ENCODE measurements at places on chromosomes 1 and 21.

GRCh38 chr1:7172804-7173203, 387.6 kb downstream of the CAMTA1 start:
- DNase-seq, result no peak

DNA sequence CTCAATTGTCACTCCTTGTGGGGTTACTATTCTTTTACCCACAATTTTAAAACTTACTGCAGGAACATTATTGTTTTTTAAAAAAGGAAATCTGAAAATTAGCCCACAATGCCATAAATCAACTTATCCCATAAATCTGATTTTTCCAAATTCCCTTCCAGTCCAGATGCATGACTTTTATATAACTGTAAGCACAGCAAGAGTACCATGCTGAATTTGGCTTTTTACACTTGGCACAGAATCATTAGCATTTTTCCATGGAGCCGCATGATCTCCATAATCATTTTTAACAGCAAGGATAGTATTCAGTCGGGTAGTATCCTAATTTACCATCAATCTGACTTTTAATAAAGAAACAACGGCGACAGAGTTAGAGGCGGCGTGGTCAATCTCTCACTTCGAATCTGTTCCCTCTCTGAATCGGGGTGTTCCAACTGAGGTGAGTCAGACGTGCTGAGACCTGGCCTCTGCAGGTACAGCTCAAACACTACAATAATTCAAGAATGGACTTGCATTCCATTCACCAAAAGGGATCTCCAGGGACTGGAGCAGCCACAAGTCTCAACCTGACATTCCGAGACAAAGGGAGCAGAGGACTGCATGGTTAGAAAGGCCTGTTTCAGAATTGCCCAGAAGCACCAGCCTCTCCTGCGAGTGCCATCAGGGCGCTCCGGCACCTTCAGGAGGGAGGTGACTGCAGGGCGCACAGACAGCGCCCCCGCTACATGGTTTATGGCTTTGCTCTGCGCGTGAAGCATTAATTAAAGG, 48.9 kb downstream of the SLC66A1 start:
- no peak for DNase-seq

GRCh38 chr21:44626673-44627143, at the start of gene KRTAP10-9:
Gene KRTAP10-9 (plus strand): TSS chr21:44627093. CDS start chr21:44627172, 79 bp downstream.
- DNase-seq, result no peak

DNA sequence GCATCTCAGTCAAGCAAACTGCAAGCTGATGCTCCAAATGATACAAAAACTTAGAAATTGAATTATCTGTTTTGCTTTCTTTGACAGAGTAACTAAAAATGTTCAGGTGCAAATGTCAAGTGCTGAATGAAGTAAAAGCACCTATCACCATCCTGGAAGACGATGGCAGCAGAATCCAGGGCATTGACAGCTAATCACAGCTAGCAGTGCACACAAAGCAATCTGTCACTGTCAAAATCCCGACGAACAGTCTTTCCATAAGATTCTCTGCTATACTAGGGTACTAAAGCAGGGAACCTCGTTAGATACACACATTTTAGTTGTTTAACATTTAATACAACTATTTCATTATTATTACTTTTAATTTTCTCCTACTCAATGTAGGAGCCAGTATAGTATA, 233.3 kb downstream of the BRINP3 start:
- no peak for DNase-seq

DNA sequence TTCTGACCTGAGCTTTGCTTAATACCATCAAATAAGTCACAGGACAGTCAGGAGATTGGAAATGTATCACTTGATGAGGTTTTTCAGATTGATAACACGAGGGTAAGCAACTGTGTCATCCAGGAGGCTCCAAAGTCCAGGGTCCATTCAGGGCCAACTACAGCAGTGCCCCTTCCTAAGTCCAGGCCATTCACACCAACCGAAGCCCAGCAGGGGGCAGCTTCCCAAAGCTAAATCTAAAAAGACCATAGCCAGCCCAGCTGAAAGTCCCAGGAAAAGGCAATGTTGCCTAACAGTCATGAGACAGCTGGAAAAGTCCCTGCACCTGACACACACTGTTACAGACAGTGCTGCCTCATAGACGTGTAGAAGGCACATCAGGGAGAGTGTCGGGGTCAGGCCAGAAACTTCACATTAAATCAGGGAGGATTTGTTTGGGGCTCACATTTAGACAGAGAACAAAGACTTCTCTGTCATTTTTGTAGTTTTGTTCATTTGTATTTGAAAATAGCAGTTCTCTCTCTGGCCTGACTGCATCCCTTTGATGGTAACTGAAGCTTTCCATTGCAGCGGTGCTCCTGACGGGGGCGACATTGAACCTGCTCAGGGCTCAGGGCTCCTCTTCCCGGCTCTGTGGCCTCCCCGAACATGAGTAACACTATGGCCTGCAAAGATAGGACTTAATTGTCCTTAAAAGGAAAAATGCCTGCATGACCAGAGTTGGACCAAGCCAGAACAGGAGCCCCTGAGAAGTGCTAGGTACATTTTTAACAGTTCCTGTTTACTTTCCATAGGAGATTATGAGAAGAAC, 200.4 kb downstream of the NRIP1 start:
- DNase-seq, result peak; percentile 83

GRCh38 chr1:209219791-209220524, 363.6 kb upstream of the CAMK1G start:
- DNase-seq, result no peak

GRCh38 chr21:45973475-45974072, 8.0 kb upstream of the COL6A1 start:
- peak; percentile 60 for DNase-seq

- DNase-seq, result no peak
These were observed 181.5 kb downstream of the DNAH14 start for GRCh38 chr1:225111000-225111399.

DNA sequence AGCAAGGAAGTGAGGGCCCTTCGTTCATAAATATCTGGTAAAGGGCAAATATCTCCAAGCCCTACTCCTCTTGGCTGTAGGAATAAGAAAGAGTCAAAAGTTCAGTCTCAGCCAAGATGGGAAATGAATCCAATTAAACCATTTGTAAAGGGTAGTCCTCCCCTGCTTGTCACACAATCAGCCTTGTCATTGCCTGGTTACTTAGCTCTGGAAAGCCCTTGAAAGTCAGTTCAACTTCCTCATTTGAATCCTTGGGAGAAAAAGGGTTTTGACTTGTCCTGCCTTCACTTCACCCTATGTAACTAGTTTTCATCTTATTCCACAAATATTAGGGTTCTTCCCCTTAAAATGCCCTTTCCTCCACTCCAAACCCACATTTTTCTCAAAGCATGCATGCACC, 100.0 kb downstream of the ELAVL4 start:
- DNase-seq, result no peak

- no peak for DNase-seq
These were observed 112.3 kb upstream of the ZRANB2 start for GRCh38 chr1:71193153-71193552.

GRCh38 chr1:185376840-185377635, 60.0 kb upstream of the IVNS1ABP start:
- no peak for DNase-seq

GRCh38 chr1:104973516-104973915, 1223.8 kb downstream of the AMY1C start:
- no peak for DNase-seq

GRCh38 chr1:15942661-15943327, 33.1 kb downstream of the ZBTB17 start:
- DNase-seq, result no peak

GRCh38 chr1:167276969-167277368, 56.3 kb downstream of the POU2F1 start:
- DNase-seq, result no peak

- no peak for DNase-seq
These were observed 1.6 kb downstream of the TNNI1 start for GRCh38 chr1:201419746-201420607.

DNA sequence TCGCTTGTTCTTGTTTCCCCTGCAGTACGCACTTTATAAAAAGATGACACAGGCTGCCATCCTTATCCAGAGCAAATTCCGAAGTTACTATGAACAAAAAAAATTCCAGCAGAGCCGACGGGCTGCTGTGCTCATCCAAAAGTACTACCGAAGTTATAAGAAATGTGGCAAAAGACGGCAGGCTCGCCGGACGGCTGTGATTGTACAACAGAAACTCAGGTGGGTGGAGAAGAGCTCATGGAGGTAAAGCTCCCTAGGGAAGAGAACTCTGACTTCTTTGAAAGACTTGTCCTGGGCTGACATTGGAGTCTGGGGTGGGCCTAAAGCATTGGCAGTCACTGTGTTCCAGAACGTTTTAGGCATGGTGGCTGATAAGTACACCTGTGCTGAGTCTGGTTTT, 19.9 kb upstream of the VAMP3 start:
- DNase-seq, result no peak

GRCh38 chr21:28492127-28492526, 500.6 kb downstream of the LTN1 start:
- no peak for DNase-seq

DNA sequence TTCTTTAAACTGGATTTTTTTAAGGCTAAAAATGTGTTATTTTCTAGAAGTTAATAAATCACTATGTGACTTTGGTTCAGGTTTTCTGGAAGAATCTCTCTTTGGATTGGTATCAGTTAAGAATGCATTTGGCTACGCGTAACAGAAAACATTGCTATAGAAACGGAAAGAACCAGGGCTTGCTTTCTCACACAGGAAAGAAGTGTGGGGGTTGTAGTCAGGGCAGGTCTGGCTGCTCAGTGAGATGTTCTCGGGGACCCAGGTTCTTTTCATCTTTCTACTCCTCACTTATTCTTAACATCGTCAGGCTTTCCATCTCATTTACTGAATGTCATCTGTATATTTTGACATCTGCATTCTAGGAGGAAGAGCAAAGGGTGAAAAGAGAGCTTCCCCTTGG, 191.4 kb downstream of the ZBTB18 start:
- DNase-seq, result no peak

GRCh38 chr1:16073490-16074119, at the start of gene FAM131C:
Gene FAM131C (minus strand): TSS chr1:16073651. CDS start chr1:16073442, 209 bp downstream.
- DNase-seq, result peak; percentile 74

- peak; percentile 95 for DNase-seq
These were observed 8.3 kb downstream of the SLC27A3 start for GRCh38 chr1:153783233-153784190.

DNA sequence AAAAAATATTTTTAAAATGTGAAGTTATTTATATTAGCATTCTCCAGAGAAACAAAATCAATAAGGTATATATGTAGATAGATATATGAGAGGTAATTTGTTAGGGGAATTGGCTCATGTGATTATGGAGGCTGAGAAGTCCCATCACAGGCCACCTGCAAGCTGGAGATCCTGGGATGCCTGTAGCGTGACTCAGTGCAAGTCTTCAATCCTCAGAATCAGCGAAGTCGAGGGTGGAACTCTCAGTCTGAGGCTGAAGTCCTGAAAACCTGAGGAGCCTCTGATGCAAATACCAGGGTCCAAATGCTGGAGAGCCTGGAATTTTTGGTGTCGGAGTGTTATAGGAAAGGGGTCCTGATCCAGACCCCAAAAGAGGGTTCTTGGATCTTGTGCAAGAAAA, 658.5 kb downstream of the USP25 start:
- DNase-seq, result no peak

DNA sequence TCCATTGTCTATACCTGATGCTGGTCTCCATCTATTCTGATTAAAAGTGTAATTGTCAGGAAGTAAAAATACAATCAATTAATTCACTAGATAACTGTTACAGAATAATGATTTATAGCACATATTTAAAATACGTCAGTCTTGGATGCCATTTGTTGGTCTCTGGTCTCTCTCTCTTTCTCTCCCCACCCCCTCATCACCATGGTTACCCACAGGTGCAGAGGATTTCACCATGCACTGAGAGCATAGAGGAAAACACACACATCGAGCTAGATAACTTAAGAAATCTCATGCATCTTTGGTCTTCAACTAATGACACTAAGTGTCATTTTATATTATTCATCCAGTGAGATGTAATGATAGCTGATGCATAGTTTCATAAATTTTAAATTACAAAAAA, 33.4 kb downstream of the LRRC53 start:
- peak; percentile 21 for DNase-seq

GRCh38 chr1:85048296-85049064, at the start of gene MCOLN3:
Gene MCOLN3 (minus strand): TSS chr1:85048500. CDS start chr1:85045360, 3,140 bp downstream.
- DNase-seq, result peak; percentile 86

- DNase-seq, result no peak
These were observed 28.6 kb downstream of the LRIG2 start for GRCh38 chr1:113101588-113101987.

- peak; percentile 90 for DNase-seq
These were observed 522 bp downstream of the LRP8 start for GRCh38 chr1:53327182-53327913.

Data from DMS53 (cell line).